Activated T-helper 1 cell treated with Interleukin-2 at 50 U/mL for 16 hours (primary cell): ENCODE measurements at places on chromosomes 1 and 21.

DNA sequence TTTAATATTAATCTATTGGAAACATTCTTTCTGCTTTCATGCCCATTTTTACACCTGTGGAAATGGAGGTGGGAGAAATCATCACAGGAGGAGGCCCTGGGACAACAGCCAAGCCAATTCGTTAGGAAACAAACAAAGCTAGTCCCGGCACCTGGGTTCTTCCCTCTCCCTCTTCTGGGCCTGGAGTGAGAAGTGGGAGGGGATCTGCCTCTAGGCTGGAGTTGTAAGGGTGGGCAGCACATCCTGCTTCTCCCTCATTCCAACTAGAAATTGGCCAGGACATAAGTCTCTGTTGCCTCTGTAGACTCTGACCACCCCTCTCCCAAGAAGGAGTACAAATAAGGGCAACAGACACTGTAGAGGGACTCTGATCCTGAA lies 20.2 kb upstream of the ERO1B start:
- DNase-seq, result no peak

DNA sequence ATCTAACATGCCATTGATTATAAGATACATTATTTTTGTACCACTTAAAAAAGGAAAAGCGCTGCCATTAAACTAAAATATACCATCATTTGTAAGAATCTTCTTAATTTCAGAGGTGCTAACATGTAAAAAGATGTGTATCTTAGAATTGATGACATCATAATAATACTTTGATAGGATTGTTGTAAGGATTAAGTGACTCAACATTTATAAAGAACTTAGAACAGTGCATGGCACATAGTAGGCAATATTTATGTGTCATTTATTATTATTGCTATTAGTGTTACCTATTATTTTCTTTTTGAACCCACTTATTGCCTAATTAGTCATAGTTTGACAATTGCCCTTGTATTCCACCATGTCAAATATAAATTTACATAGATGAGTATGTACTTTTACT lies 21.8 kb downstream of the HIPK1 start:
- no peak for DNase-seq

DNA sequence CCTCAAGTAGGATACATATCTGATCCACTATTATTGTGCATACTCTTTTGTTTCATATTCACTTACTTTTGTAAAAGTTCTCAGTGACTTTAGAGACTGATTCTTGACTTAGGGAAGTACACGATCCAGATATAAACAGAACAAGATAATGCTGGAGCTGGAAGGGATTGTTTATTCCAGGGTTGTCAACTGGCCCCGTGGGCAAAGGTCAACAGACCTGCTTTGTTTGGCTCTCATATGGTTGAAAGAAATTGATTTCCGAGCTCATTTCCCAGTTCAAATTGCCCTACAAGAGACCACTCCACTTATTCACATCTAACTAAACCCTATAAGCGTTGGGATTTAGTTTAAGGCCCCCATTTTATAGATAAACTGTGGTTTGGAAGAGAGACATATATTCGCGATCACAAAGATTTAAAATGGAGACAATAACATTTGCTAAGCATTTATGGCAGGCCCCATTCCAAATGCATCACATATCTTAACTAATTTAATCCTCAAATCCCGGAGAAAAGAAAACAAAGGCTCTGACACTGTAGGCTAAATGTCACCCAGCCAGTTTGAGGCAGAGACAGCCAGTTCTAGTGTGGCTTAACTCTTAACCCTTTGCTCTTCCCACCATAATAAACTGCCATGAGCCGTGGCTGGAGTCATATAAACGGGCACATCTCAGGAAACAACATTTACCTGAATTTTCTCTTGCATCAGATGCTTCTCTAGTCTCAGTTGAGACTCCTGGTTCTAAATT lies 20.6 kb downstream of the REG4 start:
- no peak for DNase-seq

DNA sequence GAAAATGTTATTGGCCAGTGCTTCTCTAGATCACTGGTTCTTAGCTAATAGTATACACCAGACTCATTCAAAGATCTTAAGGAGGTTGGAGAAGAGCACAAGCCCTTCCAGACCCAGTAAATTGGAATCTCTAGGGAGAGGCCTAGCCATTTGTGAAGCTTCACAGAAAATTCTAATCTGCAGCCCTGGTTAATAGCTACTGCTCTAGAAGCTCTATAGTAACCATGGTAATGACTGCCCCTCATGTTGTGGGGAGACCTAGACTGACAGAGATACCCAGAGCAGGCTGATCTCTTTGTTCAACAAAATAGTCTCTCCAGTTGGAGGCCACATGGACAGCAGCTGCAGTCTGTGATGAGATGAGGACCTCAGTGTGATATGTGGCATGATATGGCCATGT lies 31.7 kb downstream of the ARID1A start:
- no peak for DNase-seq

DNA sequence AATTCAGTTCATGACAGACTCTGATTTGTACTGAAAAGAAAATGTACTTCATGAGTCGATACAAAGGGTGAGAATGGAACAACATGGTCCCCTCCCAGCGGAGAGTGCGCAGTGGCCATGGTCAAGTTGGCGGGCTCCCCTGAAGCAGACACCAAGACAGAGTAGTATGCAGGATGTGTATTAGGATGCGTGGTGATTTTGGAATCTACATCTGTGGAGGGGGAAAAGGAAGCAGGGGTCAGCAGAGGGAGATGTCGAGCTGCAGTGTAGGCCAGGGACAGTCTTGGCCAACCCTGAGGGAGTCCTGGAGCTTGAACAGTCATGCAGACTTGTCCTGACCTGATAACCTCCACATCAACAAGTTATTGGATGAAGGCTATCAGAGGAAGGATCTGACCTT lies 481.0 kb downstream of the OMA1 start:
- DNase-seq, result no peak
